ENCODE measurements at places on chromosomes 6 and 20.

DNA sequence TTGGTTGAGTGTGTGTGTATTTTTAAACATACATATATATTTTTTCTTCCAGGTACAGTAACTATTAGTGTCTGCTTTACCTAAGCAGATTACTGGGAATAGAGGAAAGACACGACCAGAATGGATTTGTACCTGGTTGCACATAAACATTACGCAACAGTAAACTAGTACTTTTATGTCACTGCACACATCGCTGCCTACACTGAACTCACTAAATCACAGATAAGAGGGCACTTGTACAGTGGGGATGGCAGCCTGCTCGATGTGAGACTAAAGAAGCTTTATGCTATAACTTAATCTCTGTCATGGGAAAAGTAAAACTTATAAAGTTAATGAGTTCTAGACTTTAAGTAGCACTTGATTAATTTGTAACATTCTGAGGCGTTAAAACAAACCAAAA, 89.5 kb upstream of the SIM1 start:
- DNase-seq, result no peak

DNA sequence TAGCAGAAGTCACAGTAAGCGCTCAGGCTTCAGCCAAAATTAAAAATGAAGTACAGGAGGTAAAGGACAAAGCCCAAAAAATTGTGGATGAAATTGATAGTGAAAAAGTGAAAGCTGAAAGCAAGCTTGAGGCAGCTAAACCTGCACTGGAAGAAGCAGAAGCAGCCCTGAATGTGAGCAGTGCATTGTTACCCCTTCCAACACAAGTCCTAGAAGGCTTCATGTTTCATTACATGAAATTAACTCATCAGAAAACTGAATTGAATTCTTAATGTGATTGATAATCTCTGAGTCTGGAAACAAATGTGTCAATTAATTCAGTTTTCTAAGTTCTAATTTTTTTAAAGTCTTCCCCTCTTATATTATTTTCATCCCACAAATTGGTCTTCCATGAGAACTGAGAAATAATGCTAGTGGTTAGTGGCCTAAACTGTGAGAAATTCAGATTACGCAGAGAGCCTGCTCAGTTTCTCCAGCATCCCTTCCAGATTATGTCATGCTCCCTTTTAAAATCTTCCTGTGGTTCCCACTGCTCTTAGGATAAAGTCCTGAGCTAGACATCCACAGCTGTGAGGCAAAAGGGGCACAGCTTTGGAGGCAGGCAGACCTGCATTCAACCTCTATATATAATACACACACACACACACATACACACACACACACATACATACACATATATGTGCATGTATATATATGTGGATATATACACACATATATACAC, 133.2 kb upstream of the GLP1R start:
- no peak for DNase-seq

- no peak for DNase-seq
Observed at GRCh38 chr6:116387374-116387773, 16.6 kb downstream of the DSE start.

GRCh38 chr6:3804964-3805363, 44.2 kb upstream of the FAM50B start:
- no peak for DNase-seq

DNA sequence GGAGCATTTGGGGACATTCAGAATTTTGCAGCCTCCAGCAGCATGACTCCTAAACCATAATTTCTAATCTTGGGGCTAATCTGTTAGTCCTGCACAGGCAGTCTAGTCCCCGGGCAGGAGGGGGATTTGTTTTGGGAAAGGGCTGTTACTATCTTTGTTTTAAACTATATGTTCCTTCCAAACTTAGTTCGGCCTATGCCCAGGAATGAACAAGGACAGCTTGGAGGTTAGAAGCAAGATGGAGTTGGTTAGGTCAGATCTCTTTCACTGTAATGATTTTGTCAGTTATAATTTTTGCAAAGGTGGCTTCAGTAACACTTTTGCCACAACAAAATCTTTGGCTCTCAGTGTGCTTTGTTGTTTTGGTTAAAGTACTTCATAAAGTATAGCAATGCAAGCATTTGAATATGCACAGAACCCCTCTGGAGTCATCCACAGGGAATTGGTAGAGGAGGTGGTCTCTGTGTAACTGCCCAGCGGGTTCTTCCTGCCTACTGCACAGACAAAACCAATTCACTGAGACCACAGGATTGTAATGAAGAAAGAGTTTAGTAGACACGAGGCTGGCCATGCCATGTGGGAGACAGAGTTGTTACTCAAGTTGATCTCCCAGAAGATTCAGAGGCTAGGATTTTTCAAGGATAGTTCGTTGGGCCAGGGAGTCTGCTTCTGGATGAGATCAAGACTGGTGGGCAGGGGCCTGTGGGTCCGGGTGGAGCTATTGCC, 224.1 kb upstream of the MYLIP start:
- DNase-seq, result no peak

DNA sequence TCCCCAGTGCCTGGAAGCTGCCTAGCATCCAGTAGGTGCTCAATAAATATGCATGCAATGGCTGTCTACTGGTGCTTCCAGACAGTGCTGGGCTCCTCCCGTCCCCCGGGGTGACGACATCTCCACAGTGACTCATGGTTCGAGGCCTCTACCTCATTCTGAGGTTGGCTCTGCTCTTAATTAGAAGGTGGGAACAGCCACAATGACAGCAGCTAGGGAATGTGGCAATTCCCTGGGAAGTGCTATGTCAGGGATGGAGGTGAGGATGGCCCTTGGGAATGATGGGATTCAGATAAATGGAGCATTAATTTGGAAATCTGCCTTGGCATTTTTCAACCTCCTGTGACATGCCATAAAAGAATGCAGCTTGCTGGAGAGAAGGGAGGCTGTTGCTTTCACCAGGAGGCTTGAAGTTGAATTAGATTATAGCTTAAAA, 43.5 kb upstream of the NFATC2 start:
- DNase-seq, result no peak

DNA sequence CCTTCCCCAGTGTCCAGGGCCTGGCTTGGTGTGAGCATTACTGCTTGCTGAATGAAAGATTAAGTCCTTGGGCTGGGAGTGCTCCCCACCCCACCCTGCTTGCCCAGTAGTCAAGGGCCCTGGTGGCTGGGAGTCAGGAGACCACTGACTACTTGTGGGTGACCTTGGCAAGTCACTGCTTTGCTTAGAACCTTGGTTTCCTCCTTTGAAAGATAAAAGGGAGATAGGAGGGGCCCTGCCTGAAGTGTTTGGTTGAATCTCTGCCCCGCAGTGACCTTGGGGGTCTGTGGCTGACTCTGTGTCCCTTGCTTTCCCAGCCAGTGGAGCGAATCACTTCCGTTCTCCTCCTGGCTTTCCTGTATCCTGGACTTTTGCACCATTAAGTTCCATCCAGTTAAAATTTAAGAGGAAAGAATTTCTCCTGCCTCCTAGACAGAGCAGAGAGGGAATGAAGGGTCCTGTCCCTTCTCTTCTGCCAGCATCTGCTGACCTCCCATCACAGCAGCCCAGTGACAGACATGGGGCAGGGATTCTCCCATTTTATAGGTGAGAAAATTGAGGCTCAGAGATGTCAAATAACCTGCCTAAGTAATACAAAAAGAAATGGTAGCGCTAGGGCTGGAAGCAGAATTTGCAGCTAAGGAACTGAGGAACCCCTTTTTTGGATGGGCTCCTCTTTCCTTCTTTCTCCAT, 3.5 kb upstream of the EPB41L1 start:
- no peak for DNase-seq

Measured in activated CD4-positive, alpha-beta T cell treated with anti-CD3 and anti-CD28 coated beads, Interleukin-2, amount 50 U/mL, for 1 hour (primary cell).